ENCODE measurements at places on chromosomes 2 and 18.

DNA sequence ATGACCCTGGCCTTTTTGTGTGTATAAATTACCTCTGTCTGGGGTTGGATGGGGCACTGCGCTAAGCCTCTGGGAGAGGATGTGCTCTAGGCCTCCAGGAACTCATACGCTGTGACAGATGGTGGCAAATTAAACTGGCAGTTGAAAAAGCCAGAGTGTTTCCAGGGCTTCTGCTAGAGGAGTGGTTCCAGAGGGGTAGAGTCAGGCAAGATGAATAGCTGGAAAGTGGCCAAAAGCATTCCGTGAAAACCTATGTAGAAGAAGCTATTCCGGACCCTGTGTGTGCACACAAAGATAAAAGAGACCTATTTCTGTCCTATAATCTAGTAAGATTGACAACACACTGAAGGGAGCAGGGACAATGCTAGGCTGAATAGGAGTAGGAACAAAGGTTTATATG, 84.8 kb downstream of the ACTR3 start:
- no peak for DNase-seq

DNA sequence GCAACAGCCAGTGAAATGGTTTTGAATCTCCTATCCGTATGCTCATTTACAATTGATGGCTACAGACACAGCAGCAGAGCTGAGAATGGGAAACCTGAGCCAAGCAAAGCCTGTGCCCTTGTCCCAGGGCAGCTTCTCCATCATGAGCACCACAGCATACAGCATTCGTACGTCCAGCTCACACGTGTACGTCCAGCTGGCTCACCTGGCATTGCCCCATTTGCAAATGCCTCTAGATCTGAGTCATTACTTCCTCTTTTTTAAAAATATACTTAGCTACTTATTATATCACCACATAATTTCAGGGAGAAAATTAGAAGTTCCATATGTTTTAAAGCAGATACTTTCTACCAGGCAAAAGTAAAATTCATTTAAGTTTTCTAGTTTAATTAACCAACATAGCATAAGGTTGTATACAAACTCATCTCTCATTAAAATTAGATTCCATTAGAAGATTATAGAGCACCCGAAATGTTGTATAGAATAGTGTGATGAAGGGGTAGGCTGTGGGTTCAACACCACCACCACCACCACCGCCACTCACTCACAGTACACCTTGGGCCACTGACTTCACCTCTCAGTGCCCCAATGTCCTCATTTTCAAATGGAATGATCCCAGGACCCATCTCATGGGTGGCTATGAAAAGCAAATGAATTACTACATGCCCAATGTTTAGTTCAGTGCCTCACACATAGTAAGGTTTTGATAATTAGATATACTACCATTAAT, 31.4 kb upstream of the TMEM177 start:
- DNase-seq = no peak

GRCh38 chr2:190113000-190113399, 50.5 kb upstream of the MSTN start:
- DNase-seq = no peak

DNA sequence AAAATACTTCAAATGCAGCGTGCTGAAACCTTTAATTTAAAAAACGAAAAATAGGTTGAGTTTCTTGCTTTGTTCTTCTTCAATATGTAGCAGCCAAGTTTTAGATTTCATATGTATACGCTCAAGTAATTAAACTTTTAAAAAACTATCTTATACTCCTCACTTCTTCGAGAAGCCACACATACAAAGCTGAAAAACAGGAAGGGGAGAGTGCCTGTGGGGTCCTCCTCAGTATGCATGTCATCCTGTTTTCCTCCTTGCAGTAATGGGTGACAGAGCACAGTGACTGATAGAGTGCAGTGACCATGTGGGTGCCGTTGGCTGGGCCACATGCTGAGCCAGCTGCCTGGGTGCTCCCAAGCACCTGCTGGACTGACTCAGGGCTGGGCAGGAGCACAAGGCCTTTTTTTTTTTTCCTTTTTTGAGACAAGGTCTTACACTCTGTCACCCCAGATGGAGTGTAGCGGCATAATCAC, 33.3 kb downstream of the UXS1 start:
- no peak for DNase-seq

DNA sequence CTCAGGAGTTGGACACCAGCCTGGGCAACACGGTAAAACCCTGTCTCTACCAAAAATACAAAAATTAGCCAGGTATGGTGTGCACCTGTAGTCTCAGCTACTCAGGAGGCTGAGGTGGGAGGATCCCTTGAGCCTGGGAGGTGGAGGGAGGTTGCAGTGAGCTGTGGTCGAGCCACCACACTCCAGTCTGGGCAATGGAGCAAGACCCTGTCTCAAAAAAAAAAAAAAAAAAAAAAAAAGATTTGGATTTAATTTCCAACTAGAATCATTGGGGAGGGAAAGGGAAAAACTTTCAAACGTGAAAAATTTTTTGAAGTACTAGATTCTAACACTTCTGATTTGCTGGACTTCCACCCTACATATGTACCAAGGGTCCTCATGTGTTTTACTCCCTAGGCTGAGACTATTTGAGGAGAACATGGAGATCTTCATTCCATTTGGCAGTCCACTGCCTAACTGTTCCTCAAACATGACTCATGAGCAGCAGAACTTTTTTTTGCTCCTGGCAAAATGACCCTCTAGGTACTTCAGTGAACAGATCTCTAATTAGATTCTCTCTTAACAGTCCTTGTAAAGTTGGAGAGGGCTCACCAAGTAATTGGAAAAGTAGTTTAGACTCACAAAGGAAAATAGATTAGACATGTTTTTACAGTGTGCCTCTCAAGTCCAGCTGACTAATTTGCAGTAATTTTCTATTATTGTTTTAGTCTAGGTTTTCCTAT, 267.6 kb downstream of the METTL4 start:
- DNase-seq = no peak

DNA sequence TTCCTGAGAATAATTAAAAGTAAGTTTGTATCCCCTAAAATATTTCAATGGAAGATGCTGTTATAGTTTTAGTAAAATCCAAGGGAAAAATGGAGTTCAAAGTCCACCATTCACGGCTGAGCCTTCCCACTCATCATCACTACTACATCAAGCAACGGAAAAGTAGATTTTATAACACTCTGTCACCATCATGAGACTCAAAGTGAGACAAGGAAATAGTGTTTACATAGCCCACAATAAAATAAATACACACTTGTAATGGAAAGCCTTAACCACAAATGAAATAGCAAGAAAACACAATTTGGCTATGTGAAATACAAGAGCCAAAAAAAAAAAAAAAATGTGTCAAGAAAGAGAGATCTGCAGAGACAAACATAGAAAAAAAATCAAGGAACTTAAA, 569.9 kb upstream of the REG3G start:
- no peak for DNase-seq

- no peak for DNase-seq
Measured at GRCh38 chr2:186256540-186256939, 229.5 kb upstream of the ZC3H15 start.

- no peak for DNase-seq
Measured at GRCh38 chr18:49160079-49160930, 209.5 kb upstream of the SMAD7 start.

DNA sequence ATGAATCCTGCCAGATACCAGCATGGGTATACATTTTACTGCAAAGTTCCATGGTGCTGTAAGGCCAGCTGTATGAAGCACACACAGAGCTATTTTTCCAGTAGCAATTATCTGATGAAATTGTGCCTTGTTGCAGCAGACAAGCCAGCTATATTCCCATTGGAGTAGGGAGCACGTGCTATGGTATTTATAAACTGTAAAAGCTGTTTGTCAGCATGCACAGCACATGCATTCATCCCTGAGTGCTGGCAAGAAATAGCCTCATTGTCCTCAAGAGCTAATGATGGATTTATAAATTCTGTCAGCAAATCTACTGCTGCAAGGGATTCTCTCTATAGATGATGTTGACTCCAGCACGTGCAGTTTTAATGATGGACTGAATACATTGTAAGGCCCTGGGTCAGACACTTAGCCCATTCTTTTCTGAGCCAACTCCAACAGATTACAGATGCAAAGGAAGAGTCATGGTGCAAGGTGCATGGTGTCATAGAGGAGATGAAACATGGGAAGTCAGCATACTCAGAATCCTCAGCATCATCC, 61.7 kb downstream of the KCNS3 start:
- DNase-seq = no peak

DNA sequence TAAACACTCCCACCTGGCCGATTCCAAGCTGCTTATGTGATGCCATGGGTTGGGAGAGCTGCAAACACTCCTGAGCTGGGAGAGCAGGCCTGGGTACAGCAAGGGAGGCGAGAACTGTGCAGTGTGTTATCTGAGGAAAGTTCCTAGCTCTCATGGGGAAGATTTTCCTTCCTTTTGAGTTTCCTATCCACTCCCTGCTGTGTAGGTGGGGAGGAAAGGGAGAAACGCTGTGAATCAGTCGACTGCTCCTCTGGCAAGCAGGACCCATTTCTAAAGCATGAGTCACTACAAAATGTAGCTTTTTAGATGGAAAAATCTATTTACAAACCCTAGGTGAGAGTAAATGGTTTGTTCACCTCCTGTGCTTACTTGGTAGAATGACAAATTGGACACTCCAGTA, 80.4 kb downstream of the SH3RF3 start:
- DNase-seq = no peak

GRCh38 chr18:50947899-50948298, 19.9 kb upstream of the ELAC1 start:
- no peak for DNase-seq

DNA sequence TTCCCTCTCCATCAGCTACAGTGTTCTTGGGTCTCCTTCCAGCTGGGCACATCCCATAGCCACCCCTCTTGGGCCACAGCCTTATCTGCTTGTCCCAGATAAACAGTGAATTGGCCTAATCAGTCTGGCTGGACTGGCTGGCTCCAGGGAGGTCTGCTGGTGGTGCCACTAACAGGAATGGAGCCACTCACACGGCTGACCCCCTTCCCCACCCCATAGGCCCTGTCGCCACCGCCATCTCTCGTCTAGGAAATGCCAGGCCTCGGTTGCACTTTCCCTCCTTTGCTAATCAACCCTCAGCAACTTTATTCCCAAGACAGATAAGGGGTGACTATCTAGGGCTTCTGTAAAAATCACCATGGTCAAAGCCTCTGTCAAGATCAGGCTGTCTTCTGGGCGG, 23.0 kb upstream of the TNP1 start:
- no peak for DNase-seq

GRCh38 chr2:222939208-222939856, 78.5 kb downstream of the ACSL3 start:
- no peak for DNase-seq

Data from upper lobe of right lung (tissue), 1 donor.